Placental pericyte (primary cell): ENCODE measurements at places on chromosomes 11 and 22. TPM values are rescaled to one million over a fixed set of nuclear protein-coding genes. Genes with fewer than 3 reads are reported as not detected.

The POTEH gene
- total RNA-seq, result not detected in 2 replicates

The MUC6 gene
- not detected in 2 replicates for total RNA-seq

The HIC2 gene
- total RNA-seq, result 2.8 and 6.9 TPM in 2 replicates

The HTR3A gene
- total RNA-seq, result not detected in 2 replicates

The GALR3 gene
- not detected in 2 replicates for total RNA-seq

The KCNJ1 gene
- total RNA-seq, result not detected in 2 replicates

The TMPRSS13 gene
- total RNA-seq, result not detected in 2 replicates

The VSIG2 gene
- total RNA-seq, result not detected in 2 replicates

The XKR3 gene
- not detected in 2 replicates for total RNA-seq

The PATZ1 gene
- 14.2 and 25.3 TPM in 2 replicates for total RNA-seq
